Right renal cortex interstitium (tissue), 3 donors: ENCODE measurements at places on chromosomes 1 and 21.

- peak; percentile 13 for DNase-seq
Measured at GRCh38 chr1:226309398-226310244, 657 bp upstream of the LIN9 start.

- no peak for DNase-seq
Measured at GRCh38 chr1:213533125-213533524, 454.6 kb upstream of the PROX1 start.

DNA sequence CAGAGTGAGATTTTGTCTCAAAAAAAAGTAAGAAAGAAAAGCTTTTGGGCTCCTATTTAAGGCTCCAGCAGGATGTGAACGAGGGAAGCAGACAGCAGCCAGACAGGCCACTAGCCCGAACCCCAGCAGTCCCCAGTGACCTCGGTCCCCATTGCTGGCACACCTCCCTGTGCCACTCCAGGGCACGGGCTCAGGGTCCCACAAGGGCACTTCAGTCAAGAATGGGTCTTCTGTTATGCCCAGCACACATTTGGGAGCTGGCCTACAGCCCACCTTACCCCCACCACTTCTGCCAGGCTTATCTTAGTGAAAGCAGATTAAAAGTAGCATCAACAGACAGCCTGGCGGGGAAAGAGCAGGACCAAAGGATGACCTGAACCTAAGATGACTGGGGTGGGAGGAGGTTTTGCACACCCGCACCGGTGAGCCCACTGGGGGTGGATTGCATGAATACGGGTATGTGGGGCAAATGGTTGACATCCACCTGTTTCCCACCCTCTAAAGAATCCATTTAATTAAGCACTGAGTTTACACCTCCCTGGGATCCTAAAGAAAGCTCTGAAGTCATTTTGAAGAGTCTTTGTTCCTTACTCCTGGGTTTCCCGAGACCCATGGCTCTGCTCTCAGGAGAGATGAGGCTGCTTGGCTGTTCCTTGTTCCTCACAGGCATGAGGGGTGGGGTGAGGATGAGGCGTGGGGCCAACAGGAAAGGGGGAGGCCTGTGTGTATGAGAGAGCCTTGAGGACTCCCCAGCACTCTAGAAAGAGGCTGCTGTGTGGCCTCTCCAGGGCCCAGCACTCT is 4.7 kb downstream of the CHI3L1 start:
- DNase-seq, result no peak

GRCh38 chr21:42452401-42453223 is 43.4 kb downstream of the RSPH1 start:
- no peak for DNase-seq

- DNase-seq, result no peak
Measured at GRCh38 chr1:117001254-117001927, at the start of gene CD101. Gene CD101 (plus strand): TSS chr1:117001760. CDS start chr1:117001818, 58 bp downstream.

GRCh38 chr1:186187601-186188000 is 187.5 kb downstream of the TPR start:
- DNase-seq, result no peak

DNA sequence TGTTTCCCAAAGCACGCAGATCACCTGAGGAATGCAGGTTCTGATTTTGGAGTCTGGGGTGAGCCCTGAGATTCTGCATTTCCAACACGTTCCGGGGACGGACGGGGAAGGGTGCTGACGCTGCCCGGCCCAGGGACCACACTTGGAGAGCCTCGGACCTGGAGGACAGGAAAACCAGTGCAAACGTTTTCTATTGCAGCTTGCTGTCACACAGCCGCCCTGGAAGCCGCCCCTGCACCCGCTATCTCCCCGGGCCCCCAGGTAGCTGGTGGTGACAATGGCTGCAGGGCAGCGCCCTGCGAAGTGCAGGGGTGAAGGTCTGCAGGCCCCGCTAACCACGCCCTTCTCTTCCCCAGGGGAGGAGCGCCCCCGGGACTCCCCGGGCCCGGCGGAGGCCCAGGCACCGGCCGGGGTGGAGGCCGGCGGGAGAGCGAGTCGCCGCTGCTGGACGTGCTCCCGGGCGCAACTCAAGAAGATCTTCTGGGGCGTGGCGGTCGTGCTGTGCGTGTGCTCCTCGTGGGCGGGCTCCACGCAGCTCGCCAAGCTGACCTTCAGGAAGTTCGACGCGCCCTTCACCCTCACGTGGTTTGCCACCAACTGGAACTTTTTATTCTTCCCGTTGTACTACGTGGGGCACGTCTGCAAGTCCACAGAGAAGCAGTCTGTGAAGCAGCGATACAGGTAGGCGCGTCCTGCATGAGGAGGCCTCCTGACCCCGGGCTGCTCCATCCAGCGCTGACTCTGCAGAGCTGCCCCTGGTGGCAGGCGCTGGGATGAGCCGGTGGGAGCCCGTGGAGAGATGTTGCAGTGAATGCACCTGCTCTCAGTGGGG is 142.0 kb upstream of the COA6 start:
- DNase-seq, result no peak

- DNase-seq, result no peak
Measured at GRCh38 chr1:24438423-24438901, 22.9 kb downstream of the NIPAL3 start.

- no peak for DNase-seq
Measured at GRCh38 chr1:220879076-220879508, at the start of gene HLX. Gene HLX (plus strand): TSS chr1:220879443. CDS start chr1:220879858, 415 bp downstream.

DNA sequence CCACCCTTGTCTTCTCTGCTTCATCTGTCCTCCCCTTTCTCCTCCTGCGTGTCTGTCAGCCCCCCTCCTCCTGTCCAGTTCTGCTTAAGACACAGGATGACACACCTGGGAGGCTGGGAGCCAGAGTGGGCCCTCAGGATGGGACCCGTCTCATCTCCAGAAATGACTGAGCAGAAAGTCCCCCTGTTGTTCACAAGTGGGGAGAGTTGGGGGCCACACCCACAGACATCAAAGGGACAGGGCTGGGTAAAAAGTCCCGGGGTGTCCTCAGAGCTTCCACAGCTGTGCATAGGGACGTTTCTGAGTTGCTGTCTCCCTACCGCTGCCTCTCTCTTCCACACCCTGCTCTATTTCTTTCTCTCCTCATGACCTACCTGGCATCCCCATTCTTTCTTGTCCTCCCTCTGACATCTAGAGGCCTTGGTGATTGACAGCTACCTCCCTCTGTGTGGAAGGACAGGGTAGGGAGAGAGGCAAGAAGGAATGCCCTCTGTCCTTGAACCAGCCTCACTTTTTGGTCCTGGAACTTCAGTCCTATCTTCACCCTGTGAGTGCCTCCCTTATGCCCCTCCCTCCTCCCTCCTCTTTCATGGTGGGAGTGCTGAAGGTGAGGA is 19.5 kb upstream of the SH2D2A start:
- no peak for DNase-seq

- DNase-seq, result no peak
Measured at GRCh38 chr1:66452982-66453381, 81.0 kb upstream of the SGIP1 start.

- no peak for DNase-seq
Measured at GRCh38 chr1:161884475-161884874, 118.4 kb downstream of the ATF6 start.

DNA sequence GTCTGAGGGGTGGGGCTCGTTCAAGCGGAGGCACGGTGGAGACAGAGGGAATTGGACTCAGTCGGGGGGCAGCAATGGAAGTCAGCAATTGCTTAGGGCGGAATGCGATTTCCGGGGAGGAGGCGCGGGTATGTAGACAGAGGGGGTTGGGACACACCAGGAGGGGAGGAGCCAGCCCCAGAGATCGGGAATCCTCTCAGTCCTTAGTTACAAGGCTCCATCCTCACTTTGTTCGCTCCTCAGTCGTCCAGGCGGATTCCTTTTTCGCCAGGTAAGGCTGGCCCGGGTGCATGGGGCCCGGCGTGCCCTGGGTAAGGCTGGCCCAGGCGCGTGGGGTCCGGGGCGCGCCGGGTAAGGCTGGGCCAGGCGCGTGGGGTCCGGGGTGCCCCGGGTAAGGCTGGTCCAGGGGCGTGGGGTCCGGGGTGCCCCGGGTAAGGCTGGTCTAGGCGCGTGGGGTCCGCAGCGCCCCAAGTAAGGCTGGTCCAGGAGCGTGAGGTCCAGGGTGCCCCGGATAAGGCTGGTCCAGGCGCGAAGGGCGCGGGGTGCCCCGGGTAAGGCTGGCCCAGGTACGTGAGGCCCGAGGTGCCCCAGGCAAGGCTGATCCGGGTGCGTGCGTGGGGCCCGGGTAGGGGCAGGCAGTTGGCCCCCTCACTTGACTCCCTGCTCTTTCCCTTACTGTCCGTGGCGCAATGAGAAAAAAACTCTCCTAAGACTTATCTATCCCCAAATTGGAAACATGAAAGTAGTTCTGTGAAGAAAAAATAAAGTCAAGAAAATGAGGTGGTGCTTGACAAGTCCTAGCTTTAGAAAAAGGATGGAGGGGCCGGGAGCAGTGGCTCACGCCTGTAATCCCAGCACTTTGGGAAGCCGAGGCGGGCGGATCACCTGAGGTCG is at the start of gene L1TD1:
Gene L1TD1 (plus strand): TSS at position 199 of the 894 bp plus-strand sequence. CDS start 11,780 bp downstream, outside the sequence.
- DNase-seq, result no peak

GRCh38 chr1:94237291-94238226 is at the start of gene ARHGAP29:
Gene ARHGAP29 (minus strand): TSS chr1:94237584. CDS start chr1:94231611, 5,973 bp downstream.
- DNase-seq, result no peak

DNA sequence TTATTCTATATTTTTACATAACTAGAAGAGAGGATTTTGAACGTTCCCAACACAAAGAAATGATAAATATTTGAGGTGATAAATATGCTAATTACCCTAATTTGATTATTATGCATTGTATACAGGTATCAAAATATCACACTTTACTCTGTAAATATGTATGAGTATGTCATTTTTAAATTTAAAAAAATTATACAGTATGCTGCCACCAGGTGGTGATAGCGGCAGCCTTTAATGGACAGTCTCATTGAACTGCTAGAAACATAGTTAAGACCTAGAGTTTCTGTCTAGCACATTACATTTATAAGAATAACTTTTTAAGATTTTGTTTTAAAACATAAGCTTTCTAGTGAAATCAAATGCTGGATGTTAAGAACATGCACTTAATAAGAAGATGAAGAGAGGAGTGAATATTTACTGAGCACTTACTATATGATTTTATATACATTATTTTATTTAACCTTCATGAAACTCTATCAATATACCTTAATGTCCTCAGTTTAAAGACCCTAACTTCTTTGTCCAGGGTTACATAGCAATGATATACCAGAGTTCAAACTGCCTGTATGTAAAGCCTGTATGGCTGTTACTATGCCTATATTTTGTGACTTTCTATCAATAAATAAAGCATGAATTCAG is 207.1 kb downstream of the NUF2 start:
- no peak for DNase-seq

GRCh38 chr1:225426395-225427234 is 1.2 kb downstream of the LBR start:
- DNase-seq, result no peak

GRCh38 chr21:43190544-43190943 is 21.7 kb downstream of the CRYAA start:
- DNase-seq, result no peak

- DNase-seq, result no peak
Measured at GRCh38 chr1:93746021-93746812, 64.6 kb upstream of the BCAR3 start.

DNA sequence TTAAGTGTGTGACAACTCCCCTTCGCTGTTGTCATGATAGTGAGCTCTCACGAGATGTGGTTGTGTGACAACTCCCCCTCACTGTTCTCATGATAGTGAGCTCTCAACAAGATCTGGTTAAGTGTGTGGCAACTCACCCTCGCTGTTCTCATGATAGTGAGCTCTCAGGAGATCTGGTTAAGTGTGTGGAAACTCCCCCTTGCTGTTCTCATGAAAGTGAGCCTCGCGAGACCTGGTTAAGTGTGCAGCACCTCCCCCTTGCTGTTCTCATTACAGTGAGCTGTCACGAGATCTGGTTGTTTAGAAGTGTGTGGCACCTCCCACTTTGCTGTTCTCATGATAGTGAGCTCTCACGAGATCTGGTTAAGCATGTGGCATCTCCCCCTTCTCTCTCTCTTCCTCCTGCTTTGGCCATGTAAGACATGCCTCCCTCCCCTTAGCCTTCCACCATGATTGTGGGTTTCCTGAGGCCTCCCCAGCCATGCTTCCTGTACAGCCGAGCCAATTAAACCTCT is 25.1 kb upstream of the LSS start:
- DNase-seq, result no peak

- DNase-seq, result no peak
Measured at GRCh38 chr1:175169286-175170018, 23.1 kb downstream of the KIAA0040 start.

DNA sequence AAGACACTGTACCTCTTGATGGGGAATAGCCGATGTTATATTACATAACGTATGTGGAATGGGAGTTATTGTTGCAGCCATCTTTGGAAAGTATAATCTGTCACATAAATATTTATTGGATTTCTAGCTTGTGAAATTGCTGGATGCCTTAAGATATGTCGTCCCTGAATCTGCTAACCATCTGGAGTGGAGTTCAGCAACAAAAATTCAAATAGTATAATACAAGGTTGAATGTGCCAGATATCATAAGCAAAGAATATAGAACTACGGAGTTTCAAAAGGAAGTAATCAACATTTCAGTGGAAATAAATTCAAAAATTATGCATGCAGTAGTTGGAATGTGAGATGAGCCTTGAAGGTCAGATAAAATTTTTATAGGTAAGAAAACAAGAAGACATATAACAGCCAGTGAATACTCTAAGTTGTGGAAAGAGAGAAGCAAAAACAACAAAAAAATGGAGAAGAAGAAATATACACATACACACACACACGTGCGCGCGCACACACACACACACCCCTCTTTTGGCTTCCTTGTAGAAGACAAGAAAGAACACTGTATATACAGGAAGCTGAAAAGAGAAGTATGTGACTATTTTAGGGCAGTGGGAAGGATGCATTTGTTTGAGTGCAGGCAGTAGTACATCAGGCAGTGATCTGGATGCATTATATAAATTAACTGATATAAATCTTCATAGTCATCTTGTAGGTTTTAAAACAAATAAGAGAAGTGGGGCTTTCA is 516.7 kb downstream of the KCNT2 start:
- no peak for DNase-seq

DNA sequence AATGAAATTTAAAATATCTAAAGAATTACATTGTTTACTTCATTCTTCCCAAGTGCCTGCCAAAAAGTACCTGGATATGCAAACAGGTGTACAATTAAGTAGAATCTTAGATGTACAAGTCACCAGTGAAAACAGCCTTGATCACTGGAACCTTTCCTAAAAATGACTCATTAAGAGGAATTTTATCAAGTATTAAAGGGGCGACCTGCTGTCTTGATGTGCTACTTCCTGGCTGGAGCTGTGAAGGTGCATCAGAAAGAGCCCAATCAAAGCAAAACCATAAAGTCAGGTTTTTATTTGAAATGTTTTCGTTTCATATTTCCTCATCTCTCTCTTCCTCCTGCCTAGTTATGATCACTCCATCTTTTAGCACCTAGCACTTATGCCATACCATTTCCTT is 33.4 kb downstream of the IFI44 start:
- DNase-seq, result no peak

GRCh38 chr1:68791800-68792199 is 294.9 kb upstream of the DEPDC1 start:
- DNase-seq, result no peak

- no peak for DNase-seq
Measured at GRCh38 chr1:233319272-233319671, 8.3 kb upstream of the MAP3K21 start.

DNA sequence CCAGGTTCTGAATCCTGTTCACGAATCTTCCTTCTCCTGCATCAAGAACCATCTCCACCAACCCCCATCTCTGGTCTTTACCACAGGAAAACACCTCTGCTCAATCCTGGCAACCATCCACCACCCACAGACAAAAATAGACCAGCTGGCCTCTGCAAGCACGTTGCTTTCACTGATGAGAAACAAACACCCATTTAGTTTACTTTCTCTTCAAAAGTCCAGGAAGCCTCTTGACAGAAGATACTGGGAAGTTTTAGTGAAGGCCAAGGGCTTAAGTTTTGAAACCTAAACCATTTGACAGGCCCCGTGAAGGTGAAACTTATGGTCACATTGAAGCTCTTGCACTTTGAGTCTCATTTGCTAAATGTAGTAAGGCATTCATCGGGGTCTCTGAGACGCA is 122.6 kb upstream of the PPP2R5A start:
- no peak for DNase-seq
